Stomach (tissue), 19 donors: ENCODE measurements at places on chromosomes 7 and 10. TPM values are rescaled to one million over a fixed set of nuclear protein-coding genes. Genes with fewer than 3 reads are reported as not detected.
A peak's percentile ranks its signal among the peaks of the same experiment; 100 is the strongest.

Gene SPDYE8
- not detected for polyA plus RNA-seq

Gene GPR15LG
- polyA plus RNA-seq = 82.4 TPM

Gene SRRT
- 97.1 TPM for polyA plus RNA-seq

Gene RBP4
- polyA plus RNA-seq = 6.2 TPM

Gene VAX1
- polyA plus RNA-seq = not detected

Gene AKR1C1
- 110 TPM for polyA plus RNA-seq

DNA sequence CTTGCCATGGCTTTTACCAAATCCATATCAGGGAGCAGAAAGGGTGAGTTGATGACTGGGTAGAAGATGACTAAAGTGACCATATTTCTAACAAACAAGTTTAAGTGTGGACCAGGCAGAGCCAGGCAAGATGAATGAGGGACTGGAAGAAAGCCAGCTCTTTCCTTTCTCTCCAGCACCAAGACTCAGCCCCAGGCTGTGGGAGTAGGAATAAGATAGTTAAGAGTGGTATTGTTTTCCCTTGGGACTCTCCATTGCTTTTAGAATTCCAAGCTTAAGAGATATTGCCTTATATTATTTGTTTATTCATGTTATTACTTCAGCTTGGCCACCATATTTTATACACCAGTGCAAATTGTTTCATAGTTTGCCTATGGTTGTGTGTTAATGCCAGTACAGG lies 28.8 kb upstream of the TSPAN33 start:
- DNase-seq = no peak

DNA sequence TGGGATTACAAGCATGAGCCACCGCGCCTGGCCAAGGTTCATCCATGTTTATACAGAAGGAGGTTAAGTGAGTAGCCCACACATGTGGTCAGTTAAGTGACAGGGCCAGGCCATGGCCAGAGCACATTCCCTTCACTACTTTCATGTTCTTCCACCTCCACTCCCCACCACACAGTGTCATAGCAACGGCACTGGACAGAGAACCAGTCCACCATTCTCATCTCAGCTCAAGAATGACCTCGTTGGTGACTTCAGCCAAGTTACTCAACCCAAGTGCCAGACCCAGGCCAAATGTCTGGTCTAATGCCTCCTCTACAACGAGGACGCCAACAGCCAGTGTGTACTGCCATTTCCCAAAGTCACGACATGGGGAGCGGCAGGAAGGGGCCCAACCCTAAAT lies 62.4 kb downstream of the INHBA start:
- DNase-seq = no peak

DNA sequence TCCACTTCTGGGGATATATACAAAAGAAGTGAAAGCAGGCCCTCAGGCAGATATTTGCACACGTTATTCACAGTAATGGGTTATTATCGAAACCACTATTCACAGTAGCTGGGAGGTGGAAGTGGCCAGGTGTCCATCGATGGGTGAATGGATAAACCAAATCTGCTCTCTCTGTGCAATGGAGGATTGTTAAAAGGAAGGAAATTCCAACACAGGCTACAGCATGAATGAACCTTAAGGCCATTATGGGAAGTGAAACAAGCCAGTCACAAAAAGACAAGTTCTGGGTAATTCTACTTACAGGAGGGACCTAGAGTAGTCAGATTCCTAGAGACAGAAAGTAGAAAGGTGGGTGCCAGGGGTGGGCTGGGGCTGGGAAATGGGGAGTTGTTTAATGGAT lies 48.5 kb upstream of the BHLHA15 start:
- DNase-seq = no peak

DNA sequence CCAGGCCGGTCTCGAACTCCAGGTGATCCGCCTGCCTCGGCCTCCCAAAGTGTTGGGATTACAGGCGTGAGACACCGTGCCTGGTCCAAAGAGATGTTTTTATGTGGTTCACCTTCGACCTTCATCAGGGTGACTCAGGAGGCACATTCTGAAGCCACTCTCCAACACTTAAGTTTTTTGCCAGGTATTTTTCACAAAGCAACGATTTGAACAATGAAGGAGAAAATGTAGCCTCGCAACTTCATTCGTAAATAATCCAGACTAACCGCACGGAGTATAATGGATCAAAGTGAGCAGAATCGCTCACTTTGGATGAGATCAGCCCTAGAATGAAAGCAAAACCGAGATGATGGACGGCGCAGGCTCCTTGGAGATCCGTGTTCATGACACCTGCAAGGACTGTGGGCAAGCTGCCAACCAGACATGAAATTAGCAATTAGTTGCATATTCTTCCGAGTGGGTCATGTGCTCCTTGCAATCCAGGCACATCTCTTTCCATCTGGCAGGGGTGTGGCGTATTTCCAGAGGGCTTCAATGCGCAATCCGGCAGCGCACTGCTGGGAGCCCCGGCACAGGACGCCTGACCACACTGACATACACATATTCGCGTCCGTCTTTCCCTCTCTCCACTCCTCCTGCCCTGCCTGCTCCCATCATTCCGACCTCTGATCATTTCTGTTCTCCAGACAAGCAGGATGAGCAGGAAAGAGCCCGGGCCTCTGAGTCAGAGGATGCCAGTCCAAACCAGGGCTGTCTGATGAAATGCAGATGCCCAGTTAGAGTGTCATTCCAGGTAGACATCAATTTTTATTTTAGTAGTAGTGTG lies 148.4 kb downstream of the KLF6 start:
- DNase-seq = peak; percentile 57

DNA sequence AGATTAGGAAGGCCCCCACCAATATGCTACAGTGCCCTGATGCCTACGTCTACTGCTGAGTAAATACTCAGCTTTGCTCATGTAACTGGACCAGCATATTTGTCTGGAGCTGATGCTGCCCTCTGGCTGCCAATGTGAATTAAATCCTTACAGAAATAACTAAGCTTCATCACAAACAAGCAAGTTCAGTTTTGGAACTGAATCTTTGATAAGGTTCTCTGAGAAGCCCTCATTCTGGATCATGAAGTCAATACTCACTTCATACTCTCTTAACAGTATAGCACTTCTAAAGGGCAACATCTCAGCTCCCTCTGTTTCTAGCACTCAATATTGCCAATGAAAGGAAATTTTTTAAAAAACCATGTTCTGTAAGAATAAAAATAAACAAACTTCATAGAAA lies 246.7 kb downstream of the ETV1 start:
- peak; percentile 30 for DNase-seq

DNA sequence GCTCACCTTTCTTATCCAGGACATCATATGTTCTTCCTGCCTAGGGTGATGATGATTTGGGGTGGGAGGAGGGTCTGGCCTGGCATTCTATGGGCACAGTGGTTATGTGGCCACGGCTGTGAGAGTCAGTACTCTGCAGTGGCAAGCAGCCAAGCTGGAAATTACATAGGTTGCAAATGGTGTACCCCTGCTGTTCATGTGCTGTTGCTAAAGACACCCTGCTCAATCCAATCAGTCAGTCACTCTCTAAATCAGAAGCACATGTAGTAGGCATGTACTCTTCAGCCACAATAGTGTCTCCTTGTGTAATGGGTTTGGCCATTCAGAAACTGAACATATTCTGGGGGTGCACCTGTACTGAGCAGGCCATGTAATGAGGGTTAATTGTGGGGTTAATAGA lies 449.1 kb upstream of the ANKRD30A start:
- DNase-seq = no peak

GRCh38 chr7:100369105-100369504 lies 4.2 kb upstream of the PILRA start:
- peak; percentile 58 for DNase-seq

DNA sequence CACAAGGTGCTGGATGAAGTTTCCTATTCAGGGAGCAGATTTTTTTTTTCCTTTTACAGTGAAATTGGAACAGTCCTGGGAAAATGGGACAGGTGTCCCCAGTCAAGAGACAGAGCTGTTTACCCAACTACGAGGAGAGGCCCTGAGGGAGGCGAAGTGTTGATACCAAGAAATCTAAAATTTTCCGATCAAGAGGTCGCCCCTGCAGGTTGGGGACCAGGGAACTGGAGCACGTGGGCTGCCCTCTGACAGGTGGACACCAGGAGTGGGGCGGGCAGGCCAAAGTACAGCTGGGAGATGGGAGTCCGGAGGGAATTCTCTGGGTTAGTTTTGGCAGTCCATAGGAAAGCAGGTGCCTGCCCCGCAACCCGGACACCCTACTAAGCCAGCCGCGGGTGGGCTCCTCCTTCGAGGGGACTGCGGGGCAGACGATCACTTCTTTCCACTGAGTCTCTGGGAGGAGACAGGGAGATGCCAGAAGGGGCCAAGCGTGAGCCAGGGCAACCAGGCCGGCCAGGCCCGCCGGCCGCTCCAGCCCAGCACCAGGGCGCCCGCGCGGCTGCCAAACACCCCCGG lies 965 bp upstream of the CAMK1D start:
- DNase-seq = peak; percentile 46

GRCh38 chr10:14660831-14661230 lies 113.9 kb downstream of the FAM107B start:
- no peak for DNase-seq

- DNase-seq = no peak
Observed at GRCh38 chr7:19101909-19102308, 15.5 kb downstream of the TWIST1 start.

DNA sequence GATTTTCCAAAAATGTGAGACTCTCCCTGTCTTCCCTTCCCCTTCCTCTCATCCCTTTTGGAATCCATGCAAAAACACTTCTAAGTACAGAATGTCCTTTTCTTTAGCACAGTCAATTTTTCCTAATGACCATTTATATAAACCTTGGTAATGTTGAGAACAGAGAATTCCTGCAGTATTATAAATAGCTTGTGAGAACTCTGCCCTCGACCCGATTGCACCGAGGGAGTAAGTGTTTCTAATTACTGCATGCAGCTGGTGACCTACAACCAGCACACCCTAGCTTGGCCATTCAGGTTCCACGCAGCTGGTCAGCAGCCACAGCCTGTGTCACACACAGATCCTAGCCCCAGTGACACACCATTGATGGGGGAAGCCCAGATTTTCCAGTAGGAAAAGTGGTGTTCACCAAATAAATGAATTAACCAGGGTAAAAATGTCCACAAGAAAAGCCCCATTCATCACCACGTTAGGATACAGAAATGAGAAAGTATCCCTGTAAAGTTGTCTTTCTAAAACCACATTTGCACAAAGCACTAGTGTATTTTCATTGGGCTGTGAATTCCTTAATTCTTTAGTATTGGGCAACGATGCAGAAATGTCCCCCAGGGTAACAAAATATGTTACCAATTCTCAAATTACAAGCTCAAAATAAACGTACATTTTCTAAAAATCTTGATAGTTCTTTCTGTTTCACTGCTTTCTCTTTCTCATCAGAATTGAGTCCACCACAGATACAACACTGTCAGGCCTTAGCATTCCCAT lies 499.0 kb upstream of the KLF6 start:
- peak; percentile 62 for DNase-seq

DNA sequence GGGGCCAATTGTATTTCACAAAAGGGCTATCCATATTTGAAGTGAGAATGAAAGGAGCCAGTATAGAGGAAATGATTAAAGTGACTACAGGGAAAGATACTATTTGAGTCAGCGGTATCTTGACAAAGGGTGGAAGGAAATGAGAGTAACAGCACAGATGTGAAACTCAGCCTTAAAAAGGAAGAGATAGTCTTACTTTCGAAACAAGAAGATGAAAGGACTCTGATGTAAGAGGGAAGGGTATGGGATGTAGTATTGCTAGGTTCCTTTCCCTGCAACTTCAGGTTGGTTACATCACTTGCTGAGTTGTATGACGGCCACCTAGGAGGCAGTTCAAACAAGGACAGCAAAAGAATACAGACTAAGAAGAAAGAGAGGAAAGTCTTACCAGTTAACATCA lies 13.7 kb downstream of the CISD1 start:
- peak; percentile 45 for DNase-seq

DNA sequence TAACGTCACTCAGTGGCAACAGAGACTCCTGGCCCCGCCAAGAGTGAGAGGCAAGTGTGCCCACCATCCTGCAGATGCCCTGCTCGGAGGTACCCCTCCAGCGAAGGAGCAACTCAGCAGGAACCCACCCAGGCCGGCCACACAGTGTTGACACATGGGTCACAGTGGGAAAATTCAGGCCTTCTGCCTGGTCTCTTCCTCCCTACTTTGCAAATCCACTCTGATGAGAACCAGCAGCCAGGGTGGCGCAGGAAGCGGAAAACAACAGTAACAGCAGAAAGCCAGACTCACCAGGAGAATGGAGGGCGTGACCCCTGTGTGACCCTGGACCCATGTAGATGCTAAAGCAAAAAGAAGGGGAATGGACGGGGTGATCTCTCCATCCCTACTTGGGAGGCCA lies 53.8 kb downstream of the CTBP2 start:
- peak; percentile 17 for DNase-seq

DNA sequence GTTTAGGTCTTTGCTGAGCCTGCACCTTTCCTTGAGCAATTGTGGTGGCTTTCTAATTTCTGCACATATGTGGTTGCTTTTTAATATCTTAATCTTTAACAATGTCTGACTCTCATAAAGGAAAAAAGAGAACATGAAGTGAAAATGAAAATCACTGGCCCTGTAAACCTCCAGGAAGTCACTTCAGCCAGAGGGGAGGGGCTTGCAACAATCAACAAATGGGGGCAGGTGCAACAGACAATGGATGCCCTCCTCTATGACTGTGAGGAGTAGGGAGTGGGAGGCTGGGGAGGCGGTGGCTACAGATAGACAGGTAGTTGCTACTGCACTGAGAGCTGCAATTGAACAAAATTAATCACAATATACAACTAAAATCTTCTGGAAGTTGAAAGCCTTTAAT lies 1377.4 kb downstream of the XPNPEP1 start:
- no peak for DNase-seq

GRCh38 chr10:73588656-73589055 lies 2.5 kb downstream of the USP54 start:
- no peak for DNase-seq

DNA sequence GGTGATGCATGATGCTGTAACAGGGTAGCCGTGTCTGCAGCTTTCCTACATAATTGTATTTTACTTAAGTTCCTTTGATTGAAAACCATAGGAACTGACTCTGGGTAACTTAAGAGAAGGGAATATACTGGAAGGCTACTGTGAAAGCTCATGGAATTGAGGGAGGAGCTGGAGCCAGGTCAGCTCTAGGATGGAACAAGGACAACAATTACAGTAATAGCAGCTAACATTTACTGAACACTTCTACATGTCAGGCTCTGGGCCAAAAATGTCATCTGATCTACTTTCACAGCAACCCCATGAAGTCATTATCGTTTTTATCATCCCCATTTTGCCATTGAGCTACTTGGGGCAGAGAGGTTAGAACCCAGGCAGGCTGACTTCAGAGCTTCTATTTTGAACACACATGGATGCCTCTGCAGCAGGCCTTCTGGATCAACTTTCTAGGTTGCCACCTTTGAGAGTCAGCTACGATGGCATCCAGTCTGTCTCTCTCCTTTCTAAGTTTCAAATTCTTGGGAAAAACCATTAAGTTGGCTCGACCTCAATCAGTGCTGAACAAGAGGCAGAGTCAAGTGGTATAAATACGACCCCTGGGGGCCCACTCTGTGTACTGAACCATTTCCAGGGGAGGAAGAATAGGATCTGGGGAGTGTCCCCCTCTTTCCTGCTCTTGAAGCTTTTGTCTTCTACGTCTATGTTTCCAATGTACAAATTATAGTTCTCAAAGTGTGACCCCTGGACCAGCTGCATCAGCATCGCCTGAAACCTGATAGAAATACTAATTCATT lies 272.3 kb upstream of the PLPP4 start:
- no peak for DNase-seq
